ENCODE measurements at places on chromosomes 6 and 20. TPM values are rescaled to one million over a fixed set of nuclear protein-coding genes. Genes with fewer than 3 reads are reported as not detected.

COL19A1 gene
- not detected for total RNA-seq

CST7 gene
- not detected for total RNA-seq

TNFAIP3 gene
- total RNA-seq, result 5.2 TPM

DSP gene
- total RNA-seq, result 468 TPM

TMEM181 gene
- 45.3 TPM for total RNA-seq

OTOR gene
- total RNA-seq, result not detected

WFDC10B gene
- total RNA-seq, result 0.52 TPM

ABHD16B gene
- not detected for total RNA-seq

MUC22 gene
- total RNA-seq, result not detected

SIRPD gene
- total RNA-seq, result not detected

PKIB gene
- 24.9 TPM for total RNA-seq

BTNL2 gene
- not detected for total RNA-seq

ULBP3 gene
- total RNA-seq, result 8.6 TPM

SLC24A3 gene
- total RNA-seq, result 0.17 TPM

NAPB gene
- total RNA-seq, result 8.1 TPM

ANKRD66 gene
- not detected for total RNA-seq

PPIL4 gene
- total RNA-seq, result 48.2 TPM

MAFB gene
- 0.47 TPM for total RNA-seq

All from mammary epithelial cell (primary cell).